M059J (cell line): ENCODE measurements at places on chromosomes 6 and 20. TPM values are rescaled to one million over a fixed set of nuclear protein-coding genes. Genes with fewer than 3 reads are reported as not detected.
A peak's percentile ranks its signal among the peaks of the same experiment; 100 is the strongest.

The OR2J3 gene
- total RNA-seq = not detected in 2 replicates

DNA sequence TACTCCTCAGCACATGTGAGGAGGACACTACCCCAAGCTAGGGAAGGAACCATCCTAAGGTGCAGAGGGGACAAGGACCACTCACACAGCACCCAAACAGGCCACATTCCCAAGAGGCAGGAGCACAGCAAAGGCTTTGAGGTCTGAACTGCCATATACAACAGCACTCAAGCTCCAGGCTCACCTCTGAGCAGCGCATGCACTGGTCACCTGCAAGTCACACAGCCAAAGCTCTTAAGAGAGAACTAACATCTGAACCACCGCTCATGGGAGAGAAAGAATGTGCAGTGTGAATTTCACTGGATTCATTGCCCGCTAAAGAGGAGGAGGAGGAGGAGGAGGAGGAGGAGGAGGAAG is 31.0 kb downstream of the NPEPL1 start:
- DNase-seq = no peak

DNA sequence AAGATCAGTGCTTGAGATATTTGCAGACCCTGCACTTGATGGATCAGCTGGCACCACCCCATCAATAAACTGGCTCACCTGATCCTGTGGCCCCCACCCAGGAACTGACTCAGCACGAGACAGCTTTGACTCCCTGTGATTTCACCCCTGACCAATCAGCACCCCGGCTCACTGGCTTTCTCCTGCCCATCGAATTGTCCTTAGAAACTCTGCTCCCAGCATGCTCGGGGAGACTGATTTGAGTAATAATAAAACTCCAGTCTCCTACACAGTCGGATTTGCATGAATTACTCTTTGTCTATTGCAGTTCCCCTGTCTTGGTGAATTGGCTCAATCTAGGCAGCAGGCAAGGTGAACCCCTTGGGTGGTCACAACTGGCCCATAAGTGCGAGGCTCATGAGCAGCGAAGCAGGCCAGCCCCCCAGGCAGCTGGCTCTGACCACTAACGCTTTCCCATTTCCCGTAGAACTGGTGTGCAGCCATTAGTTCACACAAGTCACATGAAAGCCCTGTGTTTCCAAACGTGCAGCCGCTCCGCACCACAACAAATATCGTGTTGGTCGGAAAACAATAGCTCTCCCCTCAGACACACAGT is 79.6 kb downstream of the RSPH3 start:
- peak; percentile 31 for DNase-seq

- DNase-seq = no peak
Observed at GRCh38 chr6:39973661-39974060, 39.4 kb upstream of the MOCS1 start.

DNA sequence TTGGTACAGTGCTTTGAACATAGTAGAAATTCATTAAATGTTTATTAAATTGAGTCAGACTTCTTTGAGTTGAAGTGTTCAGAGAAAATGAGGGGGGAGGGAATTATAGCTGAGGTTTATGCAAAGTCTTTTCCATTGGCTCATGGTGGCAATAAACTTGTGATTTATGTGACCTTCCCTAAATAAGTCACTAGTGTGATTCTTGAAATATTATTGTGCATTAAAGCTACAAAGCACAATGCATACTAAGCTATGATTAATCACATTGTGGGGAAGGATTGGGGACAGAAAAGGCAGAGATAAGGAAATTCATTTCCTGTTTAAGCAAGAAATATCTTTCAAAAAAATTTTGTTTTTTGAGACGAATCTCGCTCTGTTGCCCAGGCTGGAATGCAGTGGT is 877.5 kb downstream of the TFAP2A start:
- DNase-seq = peak; percentile 97

GRCh38 chr20:12410783-12411182 is 493.1 kb downstream of the BTBD3 start:
- DNase-seq = no peak

GRCh38 chr20:6014017-6014416 is 39.8 kb downstream of the LRRN4 start:
- no peak for DNase-seq

DNA sequence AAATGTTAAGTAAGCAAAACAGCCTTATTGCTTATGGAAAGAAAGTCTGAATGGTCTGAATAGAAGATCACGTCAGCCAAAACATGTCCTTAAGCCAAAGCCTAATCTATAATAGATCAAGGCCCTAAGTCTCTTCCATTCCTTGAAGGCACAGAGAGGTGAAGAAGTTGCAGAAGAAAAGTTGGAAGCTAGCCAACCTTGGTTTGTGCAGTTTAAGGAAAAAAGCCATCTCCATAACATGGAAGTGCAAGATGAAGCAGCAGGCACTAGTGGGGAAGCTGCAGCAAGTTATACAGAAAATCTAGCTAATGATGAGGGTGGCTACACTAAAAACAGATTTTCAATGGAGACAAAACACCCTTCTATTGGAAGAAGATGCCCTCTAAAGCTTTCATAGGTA is 29.1 kb downstream of the LRRN4 start:
- no peak for DNase-seq

DNA sequence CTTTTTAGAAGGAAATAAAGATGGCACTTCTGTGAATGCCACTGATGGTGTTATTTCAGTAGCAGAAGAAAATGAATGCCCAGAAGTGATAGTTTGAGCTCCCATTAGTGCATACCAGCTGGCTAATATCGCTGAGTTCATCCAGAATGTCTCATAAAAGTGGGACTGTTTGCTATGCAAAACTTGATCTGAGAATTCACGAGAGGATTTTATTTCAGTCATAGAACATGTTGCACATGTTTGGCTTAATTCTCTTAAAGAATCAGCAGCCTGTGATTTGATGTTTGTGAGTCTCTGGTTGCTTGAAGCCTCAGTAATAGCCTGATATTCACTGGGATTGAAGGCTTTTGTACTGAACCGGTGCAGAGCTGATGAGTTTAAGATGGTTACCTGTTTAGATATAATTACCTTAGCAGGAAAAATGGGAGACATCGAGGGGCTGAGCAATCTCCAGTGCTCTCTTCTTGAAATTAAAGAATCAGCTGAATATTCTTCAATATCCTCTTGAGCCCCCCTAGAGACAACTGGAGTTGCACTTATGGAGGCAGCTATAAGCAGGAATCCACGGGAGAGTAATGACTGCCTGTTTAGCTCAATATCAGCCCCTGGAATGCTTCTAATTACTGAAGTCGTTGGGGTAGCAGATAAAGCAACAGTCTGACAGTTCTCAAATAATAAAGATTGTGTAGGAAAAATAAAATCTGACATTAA is 955.5 kb downstream of the PHF3 start:
- DNase-seq = no peak

- no peak for DNase-seq
Observed at GRCh38 chr6:48998574-48998973, 464.5 kb downstream of the MMUT start.

DNA sequence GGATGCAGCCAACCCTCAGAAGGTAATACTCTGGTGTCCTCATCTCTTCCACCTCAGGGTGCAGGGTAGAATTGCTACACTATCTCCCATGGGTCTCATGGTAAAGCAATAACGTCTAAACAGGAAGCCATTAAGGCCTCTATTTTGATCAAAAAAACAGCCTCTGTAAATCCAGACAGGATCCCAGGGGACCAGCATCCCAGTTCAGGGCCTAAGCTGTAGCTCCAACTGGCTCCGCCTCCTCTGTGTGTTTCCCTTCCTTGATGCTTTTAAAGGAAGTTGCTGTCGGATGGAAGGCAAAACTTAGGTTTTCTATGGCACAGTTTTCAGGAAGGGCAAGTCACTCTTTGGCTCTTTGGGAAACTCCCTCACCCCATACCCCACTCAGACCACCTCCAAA is 222.0 kb downstream of the MAFB start:
- DNase-seq = no peak
